NCI-H2081 treated with DMSO at 0.1 percent for 48 hours (cell line): ENCODE measurements at places on chromosomes 6 and 20.

- DNase-seq = no peak
These were observed 19.3 kb upstream of the SLC17A4 start for GRCh38 chr6:25735261-25735660.

- no peak for DNase-seq
These were observed 244.6 kb downstream of the ESR1 start for GRCh38 chr6:152052061-152052460.

- DNase-seq = no peak
These were observed 143.9 kb upstream of the INSM1 start for GRCh38 chr20:20223981-20224380.

- DNase-seq = no peak
These were observed 560.5 kb upstream of the PTCHD4 start for GRCh38 chr6:48671505-48671904.

- no peak for DNase-seq
These were observed at the start of gene B3GALT4 for GRCh38 chr6:33276864-33277662. TSS of gene B3GALT4 (plus strand) at chr6:33277123. CDS start at chr6:33277420, 297 bp downstream.

DNA sequence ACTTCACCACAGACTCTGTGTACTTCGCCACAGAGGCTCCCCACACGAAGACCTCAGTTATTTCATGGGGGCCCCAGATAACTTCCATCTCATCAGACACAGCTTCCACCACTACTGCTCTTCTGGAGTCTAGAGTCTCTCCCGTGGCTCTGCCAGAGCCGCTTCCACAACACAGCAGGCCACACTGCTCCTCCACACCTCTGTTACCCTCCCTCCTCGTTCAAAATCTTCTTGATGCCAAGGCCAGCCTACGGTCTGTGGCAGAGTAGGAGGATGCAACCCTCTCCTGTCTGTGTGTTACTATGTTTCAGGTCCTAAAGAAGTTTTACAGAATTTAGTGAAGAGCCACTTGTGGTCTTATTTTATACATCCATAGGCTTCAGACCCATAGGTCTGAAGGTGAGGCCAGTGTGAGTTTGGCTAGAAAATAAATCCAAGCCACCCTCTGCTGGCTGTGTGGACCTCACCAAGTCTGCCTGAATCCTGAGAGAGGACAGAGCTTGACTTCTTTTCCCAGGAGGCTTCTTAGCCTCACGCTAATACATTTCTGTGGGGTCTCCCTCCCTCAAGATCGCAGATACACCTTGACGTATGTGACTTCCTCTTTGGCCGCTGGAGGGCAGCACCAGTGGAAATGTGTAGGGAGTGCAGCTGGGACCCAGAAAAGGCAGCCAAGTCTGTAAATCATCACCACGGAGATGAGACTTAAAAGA is 197.7 kb downstream of the FAXC start:
- no peak for DNase-seq

- DNase-seq = no peak
These were observed 25.3 kb downstream of the BFSP1 start for GRCh38 chr20:17505636-17506517.

- no peak for DNase-seq
These were observed 26.4 kb downstream of the KIF6 start for GRCh38 chr6:39698789-39699188.

GRCh38 chr6:157751547-157752200 is 71.4 kb upstream of the SNX9 start:
- no peak for DNase-seq
